NCI-H187 (cell line): ENCODE measurements at places on chromosomes 2 and 18.

DNA sequence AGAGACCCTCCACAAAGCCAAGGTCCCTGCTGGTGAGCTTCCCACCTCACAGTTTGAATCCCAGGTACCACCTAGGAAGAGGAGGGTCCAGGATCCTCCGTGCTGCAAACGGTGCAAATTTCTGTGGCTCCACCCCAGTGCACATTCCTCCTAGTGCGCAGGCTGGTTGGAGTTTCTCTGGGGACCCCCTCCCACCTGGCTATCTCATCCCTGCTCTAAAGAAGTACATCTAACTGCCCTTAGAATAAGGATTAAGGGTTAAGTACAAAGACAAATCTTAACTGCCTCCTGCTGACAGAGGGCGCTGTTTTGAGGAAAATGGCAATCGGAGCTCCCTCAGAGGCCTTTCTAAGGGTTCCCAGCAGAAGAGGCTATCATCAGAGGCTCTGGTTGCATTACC is 109.6 kb upstream of the FSIP2 start:
- no peak for DNase-seq

DNA sequence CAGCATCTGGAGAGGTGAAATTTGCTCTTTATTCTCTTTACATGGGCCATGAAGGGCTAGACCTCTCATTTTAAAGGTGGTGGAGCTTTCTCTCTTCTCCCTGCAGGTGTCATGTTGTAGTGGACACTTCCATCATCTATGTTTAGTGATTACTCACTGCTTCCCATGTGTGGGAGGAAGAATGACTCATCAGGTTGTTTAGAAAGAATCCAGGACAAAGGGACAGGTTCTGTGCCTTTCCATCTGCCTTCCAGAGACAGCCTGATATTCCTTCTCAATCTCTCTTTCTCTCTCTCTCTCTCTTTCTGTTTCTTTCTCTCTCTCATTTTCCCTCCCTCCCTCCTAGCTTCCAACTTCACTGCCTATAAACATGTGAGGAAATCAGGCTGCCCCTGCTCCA is 38.7 kb downstream of the SCG2 start:
- DNase-seq, result no peak

DNA sequence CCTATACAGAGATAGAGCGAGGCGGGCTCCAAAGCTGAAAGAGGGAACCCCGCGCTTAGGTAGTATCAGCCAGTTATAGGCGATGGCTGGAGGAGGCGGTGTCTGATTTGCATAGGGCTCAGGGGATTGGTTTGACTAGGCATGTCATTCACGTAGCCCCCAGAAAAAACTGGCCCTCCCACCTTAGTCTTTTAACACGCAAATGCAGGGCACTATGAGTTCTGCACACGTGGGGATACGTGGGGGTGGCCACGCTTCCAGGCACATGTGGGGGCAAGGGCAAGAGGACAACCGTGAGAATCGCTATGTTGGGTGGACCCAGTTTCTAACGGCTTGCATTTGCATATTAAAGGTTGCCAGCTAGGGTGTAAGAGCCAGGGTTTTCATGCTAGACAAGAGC is 56.7 kb upstream of the MSTN start:
- DNase-seq, result no peak

DNA sequence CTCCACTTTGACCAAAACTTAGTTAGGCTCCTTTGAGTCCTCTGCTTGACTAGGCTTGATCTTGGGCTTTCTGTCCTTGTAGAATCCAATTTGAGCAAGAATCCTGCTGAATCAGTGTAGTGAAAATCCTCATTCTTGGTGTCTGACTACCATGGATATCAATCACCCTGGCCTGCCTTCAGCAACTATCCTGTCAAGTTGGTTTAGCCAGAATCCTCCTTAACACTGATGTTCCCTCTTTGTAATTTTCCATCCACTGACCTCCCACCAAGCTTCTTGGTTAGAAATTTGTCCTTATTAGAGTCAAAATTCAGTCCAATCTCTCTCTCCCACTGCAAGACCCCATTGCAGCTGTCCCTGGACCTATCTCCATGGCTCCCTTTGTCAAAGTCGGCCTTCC is 494 bp upstream of the RBM45 start:
- DNase-seq, result no peak

- no peak for DNase-seq
These were observed 34.0 kb downstream of the LRRTM4 start for GRCh38 chr2:77488141-77488540.

DNA sequence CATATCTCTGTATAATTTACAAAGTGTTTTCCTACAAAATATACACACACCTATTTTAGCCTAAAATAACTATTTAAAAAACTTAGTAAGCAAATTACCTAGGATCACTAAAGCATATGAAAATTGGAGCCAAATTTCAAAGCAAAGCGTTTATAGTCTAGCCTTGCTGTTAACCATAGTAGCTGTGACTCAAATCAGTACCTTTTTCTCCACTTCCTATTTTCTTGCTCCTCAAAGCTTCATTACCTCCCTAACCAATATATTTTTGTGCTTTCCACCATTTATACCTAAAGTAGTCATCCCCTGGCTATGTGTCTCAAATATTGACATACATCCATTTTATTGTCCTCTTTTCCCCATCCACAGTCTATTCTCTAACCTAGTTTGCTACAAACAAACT is 73.1 kb downstream of the ERBB4 start:
- DNase-seq, result no peak

- DNase-seq, result peak; percentile 54
These were observed 16.8 kb upstream of the ITM2C start for GRCh38 chr2:230847883-230848388.

DNA sequence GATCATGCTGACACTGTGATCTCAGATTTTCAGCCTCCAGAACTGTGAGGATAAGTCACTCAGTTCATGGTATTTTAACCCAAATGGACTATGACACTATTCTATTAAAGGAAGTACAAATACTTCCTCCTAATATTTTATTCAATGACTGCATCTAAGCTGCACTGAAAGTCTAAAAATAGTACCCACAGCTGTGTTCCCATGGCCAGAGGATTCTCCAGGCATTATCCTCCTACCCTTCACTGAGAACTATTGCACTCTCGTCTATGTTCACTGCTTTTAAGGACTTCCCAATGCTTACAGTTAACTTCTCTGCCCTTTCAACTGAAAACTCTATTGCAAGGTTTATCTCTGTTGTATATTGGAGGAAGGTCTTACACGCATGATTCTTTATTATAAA is 15.2 kb downstream of the LRATD1 start:
- no peak for DNase-seq

DNA sequence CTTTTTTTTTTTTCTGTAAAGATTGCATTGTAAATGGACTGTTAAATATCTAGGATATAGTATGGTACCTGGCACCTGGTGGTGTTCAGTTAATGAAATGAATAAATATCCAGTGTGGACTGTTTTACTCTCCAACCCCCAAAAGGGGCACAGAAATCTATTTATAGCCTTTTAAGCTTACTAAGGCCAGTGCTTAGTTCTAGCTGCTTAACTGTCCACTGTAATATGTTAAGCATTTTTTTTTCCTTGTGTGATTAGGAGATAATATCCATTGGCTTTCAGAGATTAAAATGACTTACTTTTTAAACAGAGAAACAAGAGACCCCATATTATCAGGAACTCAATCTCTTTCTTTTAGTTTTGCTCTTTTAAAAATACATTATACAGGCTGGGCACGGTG is 84.4 kb downstream of the ZNF532 start:
- DNase-seq, result no peak

DNA sequence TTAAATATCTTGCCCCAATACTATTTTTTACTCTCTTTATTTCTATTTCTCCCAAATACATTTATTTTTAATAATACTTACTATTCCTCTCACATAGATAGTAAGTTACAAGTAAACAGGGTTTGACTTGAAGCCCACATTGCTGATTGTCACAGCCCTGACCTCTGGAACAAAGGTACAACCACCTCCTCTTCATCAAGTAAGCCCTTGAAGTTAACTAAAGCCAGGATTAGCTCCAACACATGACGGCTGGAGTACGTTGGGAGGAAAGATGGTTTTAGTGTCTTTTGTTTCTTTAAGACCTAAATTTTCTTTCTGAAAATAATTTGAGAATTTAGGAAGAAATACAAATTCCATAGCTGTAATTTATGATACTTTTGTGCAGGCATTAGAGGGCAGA is 949 bp downstream of the MYOM1 start:
- no peak for DNase-seq

DNA sequence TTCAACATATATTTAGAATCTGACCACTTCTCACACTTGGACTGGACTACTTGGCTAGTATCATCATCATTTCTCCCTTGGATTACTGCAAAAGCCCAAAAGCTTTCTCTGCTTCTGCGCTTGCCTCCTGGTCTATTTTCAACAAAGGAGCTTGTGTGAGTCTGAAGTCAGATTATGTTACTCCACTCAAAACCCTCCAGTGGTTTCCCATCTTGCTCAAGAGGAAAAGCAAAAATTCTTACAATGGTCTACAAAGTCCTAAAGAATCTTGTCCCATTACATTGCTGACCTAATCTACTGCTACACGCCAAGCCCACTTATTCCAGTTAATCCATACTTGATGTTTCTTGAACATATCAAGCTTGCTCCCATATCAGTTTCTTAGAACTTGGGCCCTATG is 9.6 kb downstream of the PREPL start:
- no peak for DNase-seq

DNA sequence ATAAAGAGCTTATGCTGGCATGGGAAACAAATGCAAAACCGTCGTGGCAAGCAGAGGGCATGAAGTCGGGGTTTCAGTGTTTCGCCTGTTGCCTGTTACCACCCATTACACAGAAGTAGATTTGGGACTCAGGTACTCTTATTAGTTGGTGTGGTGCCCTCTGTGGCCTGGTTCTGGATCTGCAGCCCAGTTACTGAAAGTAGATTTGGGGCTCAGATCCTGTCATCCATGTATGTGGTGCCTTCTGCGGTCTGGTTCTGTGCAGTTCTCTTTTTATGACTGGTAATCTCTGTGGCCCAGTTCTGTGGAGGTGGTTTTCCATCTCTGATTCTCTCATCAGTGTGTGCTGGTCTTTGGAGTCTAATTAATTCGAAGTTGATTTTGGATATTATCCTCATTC is 45.2 kb downstream of the ADNP2 start:
- no peak for DNase-seq

GRCh38 chr18:29616867-29617266 is 1425.7 kb downstream of the DSC3 start:
- DNase-seq, result no peak

- DNase-seq, result no peak
These were observed 196.5 kb downstream of the SATB2 start for GRCh38 chr2:199261239-199261638.

DNA sequence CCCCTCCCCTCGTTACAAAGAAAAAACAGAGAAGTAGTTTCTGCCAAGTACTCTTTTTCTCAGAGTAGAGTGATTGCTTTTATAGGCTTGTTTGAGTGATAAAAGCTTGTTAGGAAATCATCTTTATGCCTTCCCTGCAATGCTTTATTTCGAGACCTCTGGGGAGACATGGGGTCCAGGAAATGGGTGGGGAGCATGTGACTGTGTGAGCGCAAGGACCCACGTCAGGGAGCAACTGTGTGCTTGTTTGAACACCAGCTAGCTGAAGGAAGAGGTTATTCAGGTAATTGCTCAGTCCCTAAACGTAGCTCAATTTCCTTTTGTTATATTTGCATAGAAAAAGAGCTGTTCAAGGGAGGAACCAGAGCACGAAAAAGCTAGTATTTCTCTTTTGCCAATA is 187.3 kb downstream of the FAM210A start:
- DNase-seq, result no peak

GRCh38 chr2:6073191-6074088 is 381.3 kb downstream of the SOX11 start:
- peak; percentile 98 for DNase-seq

DNA sequence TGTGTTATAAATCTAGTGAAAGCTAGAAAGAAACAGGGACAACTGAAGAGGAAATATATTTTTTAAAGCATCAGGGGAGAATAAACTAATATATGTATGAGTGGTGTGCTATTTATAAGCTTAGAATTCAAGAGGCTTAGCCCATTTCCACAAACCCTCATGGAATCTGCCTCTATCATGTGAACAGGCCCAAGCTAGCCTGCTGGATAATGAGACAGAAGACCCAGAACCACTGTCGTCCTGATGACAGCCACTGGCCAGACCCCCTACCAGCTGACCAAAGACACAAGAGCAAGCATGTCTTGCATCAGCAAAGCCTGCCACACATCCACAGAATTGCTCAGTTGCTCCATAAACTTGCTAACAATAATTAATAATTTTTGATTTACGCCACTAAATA is 382.3 kb upstream of the NXPH2 start:
- DNase-seq, result no peak
